ENCODE measurements at places on chromosomes 1 and 21. TPM values are rescaled to one million over a fixed set of nuclear protein-coding genes. Genes with fewer than 3 reads are reported as not detected.

Gene KRTAP13-3
- total RNA-seq = not detected

Gene CYP4Z1
- not detected for total RNA-seq

Gene SPATA45
- total RNA-seq = not detected

Gene MFAP2
- total RNA-seq = 79.5 TPM

Gene MAP10
- total RNA-seq = 0.94 TPM

Gene CELA2A
- total RNA-seq = not detected

Gene ZNF691
- 8.8 TPM for total RNA-seq

Gene SPRR3
- total RNA-seq = not detected

Gene DSTYK
- 19.3 TPM for total RNA-seq

Gene CYP4A22
- total RNA-seq = not detected

Gene PLEKHA6
- total RNA-seq = 0.08 TPM

Gene FMO1
- 1.4 TPM for total RNA-seq

Gene APCS
- total RNA-seq = not detected

Gene AZIN2
- total RNA-seq = 10.2 TPM

Gene SPRR2E
- not detected for total RNA-seq

Gene CLCA2
- 9.7 TPM for total RNA-seq

Gene GPR25
- total RNA-seq = not detected

Measured in smooth muscle cell of the coronary artery (primary cell).